ENCODE measurements at places on chromosomes 4 and X. TPM values are rescaled to one million over a fixed set of nuclear protein-coding genes. Genes with fewer than 3 reads are reported as not detected.

P2RY10 gene
- total RNA-seq = 1.2 TPM

DNA sequence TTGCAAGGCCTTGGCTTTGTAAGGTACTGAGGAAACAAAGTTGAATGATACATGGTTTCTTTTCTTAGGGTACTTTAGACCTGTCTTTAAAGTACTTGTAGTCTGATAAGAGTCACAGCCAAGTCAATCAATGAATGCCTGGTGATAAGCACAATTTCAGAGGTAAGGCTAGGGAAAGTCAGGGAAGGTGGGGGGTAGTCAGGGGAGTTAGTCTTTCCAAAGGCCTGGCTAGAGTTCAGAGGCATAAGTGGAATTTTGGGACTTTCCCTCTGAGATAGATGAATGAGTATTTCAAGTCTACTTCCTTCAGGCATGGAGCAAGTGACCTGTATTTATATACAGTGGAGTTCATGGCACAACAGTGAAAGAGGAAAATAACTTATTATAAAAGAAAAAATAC, 78.3 kb downstream of the SLC4A4 start:
- DNase-seq = no peak

DNA sequence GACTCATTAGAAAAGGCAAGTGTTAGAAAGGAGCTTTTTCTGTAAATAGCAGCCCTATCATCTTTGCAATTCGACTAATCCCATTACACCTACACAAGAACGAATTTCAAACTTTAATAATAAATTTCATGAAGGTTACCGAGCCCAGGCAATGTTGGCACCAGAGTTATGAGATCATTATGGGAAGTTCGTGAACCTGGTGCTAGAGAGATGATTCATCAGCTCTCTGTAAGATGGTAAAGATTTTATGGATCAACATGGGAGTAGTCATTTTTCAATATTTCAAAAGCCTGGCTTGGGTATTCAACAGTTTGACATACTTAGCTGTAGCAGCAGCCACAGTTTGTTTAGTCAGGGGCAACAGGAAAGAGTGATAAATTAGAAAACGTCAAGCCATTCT, 35.8 kb downstream of the AMELX start:
- no peak for DNase-seq

FRMD7 gene
- total RNA-seq = 3.6 TPM

DNA sequence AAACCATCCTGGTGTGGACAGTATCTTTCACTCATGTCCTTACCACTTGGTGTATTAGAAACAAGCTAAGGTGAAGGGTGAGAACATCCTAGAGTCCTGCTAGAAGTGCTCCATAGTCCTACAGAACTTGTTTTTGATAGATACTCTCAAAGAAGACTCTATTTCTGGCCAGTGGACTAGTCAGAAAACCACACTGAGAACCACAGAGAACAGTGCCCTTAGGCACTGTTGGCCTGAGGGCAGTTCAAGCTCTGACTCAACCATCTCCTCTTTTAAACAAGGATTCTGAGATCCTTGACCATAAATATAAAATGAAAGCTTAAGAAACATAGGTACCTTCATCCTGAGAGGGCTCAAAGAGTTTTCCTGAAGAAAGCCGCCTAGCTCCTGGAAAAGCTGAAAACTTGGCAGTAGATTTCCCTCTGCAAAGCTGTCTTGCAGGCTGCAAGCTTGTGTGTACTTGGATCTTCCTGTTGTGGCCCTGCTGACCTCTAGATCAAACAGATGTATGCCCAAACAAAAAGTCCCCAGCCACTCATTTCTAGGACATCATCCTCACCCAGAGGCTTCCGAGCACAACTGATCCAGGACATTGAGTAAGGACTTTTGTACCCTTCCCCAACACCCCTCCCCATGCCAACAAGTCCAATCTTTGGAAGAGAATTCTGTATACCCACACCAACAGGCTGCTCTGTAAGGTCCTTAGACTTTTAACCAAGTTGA, 111.6 kb upstream of the CXCL13 start:
- DNase-seq = no peak

GRCh38 chrX:38570396-38570795, 9.1 kb downstream of the TSPAN7 start:
- DNase-seq = no peak

GRCh38 chrX:15929194-15929593, 74.6 kb upstream of the AP1S2 start:
- DNase-seq = no peak

DNA sequence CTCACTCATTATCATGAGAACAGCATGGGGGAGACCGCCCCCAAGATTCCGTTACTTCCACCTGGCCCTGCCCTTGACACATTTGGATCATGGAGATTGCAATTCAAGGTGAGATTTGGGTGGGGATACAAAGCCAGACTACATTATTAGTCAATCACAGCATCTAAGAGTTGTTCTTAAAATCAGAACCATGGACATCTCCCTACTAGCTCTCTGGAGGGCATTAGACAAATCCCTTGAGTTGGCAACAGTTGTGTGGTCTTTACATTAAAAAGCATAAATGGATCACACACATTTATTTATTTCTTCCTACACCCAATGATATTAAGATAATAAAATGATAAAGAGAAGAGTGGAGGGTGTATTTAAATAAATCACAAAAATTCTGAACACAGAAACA, 262.8 kb upstream of the VCX start:
- DNase-seq = no peak

ADH6 gene
- 3.4 TPM for total RNA-seq

SERPINA7 gene
- not detected for total RNA-seq

NXF2B gene
- total RNA-seq = not detected

- no peak for DNase-seq
Observed at GRCh38 chrX:142095651-142096245, 109.3 kb downstream of the MAGEC2 start.

MAGIX gene
- total RNA-seq = 6.6 TPM

DNA sequence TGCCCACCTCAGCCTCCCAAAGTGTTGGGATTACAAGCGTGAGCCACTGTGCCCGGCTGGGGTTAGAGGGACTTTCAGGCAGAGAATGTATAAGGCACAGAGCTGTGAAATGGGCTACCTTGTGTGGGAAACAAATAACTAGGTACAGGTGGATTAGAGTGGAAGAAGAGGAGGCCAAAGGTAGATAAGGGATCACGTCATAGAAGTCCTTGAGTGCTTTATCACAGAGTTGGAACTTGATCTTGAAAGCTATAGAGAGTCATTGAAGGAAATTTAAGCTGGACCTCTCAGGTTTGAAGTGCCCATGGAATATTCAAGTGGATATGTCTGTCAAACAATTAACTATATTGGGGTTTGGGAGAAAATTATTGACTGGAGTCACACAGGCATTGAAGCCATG, 8.4 kb downstream of the N4BP2 start:
- no peak for DNase-seq

BMP3 gene
- total RNA-seq = not detected

GRCh38 chr4:13980317-13981310, 353.1 kb upstream of the BOD1L1 start:
- no peak for DNase-seq

PLAC8 gene
- 0.51 TPM for total RNA-seq

TIMP1 gene
- total RNA-seq = 287 TPM

- DNase-seq = no peak
Observed at GRCh38 chrX:53595266-53595810, 91.2 kb downstream of the HUWE1 start.

- DNase-seq = no peak
Observed at GRCh38 chr4:138007572-138007971, 234.6 kb downstream of the SLC7A11 start.

- DNase-seq = no peak
Observed at GRCh38 chrX:30060718-30061117, 154.6 kb upstream of the MAGEB2 start.

DNA sequence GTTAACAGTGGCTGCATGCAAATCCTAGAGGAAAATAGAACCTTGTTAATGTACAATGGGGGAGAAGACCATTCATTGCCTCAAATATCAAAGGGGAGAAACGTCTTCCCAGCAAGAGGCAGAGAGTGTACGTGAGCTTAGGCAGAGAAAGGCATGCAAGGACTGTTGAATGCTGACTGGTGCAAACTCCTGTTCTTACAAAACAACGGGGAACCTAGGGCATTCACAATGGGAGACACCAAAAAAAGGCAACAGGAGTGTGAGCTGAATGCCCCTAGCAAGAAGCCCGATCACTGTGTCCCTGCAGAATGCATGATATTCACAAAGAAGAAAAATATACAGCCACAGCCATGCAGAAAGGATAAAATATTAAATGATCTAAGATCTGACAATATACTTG, 184.9 kb downstream of the NSUN7 start:
- DNase-seq = no peak

- no peak for DNase-seq
Observed at GRCh38 chr4:22719218-22719617, 26.5 kb downstream of the GBA3 start.

DNA sequence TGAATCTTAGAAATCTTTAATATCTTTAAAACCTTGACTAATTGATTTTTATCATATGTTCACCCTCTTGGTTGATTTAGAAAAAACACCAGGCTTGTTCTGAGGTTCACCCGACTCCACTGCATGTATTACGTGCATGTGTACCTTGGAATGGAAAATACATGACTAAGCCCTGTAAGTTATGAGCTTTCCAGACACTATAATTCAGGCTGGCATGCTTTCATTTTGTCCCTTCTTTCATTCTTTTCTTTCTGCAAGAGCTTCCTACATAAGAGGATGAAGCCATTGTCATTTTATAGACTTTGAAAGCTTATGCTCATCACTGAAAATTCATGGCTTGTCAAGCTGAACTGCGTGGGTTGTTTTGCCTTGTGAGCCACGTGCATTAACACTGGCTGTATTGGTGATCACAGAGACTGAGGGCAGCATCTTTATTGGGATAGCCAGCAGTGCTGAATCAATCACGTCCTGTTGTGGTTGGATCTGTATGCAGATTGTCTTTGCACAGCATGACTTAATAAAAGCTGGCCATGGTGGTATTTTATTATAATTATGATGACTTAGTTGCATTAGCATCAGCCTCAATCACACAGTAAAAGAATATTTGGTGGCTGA, 141.9 kb downstream of the SLIT2 start:
- no peak for DNase-seq

- DNase-seq = no peak
Observed at GRCh38 chrX:122790376-122791095, 393.5 kb upstream of the GRIA3 start.

DNA sequence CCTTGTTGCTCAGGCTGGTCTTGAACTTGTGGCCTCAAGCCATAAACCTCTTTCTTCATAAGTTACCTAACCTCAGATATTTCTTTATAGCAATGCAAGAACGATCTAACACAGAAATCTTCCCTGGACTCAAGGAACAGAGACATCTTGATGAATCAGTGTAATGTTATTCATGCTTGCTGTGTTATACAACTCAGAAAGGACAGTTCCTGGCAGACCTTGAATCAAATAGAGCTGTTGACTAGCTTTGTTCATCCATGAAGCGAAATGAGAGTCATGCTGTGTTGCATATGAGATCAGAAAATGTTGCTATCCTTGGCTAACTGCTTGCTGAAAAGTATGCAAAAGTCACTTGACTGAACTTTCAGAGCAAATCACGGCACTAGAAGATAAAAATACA, 72.6 kb upstream of the ARHGAP24 start:
- no peak for DNase-seq

RRH gene
- 1.5 TPM for total RNA-seq

GRCh38 chr4:2069161-2069971, 10.2 kb downstream of the NAT8L start:
- DNase-seq = no peak

GRCh38 chr4:182147391-182147790, 95.8 kb upstream of the TENM3 start:
- no peak for DNase-seq

DNA sequence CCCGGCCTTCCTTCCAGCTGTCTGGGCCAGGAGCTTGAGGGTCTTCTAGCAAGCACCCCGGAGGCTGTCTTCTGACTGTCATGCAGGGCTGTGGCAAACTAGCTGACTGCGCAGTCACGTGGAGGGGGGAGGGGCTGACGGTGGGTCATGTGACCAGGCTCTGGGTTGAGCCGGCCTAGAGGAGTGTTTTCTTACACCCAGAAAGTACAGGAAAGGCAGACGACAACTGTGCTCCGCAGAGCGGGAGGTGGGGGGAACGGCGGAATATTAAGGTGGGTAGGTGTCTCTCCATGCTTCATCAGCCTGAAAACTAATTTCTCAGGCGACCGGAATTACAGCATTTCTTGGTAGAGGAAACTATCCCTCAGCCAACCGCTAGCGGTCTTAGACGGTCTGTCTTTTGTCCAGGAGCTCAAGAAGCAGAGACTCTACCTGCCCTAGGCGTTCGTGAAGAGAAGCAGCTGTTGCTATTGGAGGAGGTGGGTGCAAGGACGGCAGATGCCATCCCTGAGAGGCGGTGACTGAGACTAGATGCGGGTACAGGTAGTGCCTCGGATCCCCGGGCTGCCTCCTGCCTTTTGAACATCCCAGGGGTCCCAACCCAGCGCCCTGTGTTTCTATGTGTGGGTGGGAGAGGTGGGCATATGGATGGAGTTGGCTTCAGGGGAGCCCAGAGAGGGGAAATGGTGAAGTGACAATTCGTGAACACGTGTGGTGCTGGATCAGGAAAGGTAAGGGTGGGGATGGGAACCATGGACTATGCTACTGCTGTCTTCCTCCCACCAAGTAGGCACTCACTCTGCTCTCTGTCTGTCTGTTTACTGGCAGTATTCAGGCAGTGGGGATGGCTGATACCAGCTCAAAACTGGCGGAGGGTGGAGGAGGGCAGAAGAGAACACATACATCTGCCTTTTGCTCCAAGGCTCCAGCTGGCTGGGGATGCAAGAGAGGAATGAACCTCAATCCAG, 8.8 kb downstream of the GPRASP1 start:
- peak; percentile 80 for DNase-seq

AREG gene
- total RNA-seq = 0.28 TPM

FOXR2 gene
- total RNA-seq = not detected

DNA sequence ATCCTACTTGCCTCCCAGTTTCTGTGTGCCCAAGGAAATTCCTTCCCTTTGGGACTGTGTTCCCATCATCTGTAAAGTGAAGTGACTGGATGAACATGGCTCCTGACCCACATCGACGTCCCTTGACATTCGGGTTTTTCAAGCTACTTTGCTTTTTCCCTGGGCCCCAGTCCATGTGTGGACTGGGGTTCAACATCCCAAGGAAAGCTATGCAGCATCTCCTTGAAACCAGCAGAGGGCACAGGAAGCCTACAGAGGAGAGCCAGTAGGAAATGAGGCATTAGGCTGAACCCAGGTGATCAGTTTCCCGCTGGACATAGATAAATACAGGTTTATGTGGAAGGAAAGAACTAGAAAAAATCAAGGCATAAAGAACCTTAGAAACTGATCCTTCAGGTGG, 145.1 kb upstream of the ARHGEF9 start:
- DNase-seq = no peak

RAP2C gene
- total RNA-seq = 135 TPM

DNA sequence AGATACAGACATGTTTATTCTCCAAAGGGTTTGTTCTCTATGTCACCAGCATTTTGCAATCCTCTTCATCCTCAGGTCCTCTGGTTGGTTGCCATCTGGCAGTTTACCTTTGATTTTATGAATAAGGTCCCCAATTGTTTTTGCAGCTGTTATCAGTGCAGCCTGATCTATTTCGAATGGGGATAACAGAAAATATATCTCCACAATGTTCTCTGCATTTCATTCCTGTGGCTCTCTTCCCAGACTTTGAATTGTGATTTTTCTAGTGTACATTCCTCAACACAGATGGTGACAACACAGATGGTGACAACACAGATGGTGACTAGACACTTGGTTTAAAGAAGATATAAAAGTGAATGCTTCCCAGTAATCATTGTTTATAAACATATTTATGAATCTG, 74.1 kb downstream of the FBXO8 start:
- no peak for DNase-seq

MAGEA6 gene
- not detected for total RNA-seq

GRCh38 chrX:152932598-152933175, 34.8 kb downstream of the ZNF185 start:
- DNase-seq = no peak

Data from uterus (tissue), 4 donors.